ENCODE measurements at places on chromosomes 12 and 14.
A peak's percentile ranks its signal among the peaks of the same experiment; 100 is the strongest.

- DNase-seq: no peak
Observed at GRCh38 chr12:110312581-110313360, 31.7 kb downstream of the ATP2A2 start.

- no peak for DNase-seq
Observed at GRCh38 chr12:62308201-62308600, 48.0 kb downstream of the USP15 start.

GRCh38 chr12:20527417-20528163 is 159.3 kb downstream of the PDE3A start:
- DNase-seq: no peak

DNA sequence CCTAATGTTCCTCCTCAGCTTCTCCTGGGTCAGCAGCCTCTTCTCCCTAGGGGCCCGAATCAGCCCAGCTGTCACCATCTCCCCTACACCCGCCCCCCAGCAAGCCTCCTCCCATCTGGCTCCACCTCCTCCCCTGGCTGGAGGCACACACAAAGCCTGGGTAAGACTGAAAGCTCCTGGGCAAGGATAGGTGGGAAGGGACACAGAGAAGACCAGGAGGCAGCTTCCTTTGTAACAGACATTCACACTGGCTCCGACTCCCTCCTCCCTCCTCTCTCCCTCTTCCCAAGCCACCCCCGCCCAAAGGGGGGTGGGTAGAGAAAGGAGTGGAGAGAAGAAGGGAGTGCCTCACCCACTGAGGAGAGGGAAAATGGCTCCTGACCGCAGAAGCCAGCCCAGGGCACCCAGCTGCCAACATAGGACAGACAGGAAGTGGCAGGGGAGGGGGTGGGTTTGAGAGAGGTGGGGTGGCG is 4.0 kb downstream of the CHD4 start:
- DNase-seq: no peak

- DNase-seq: peak; percentile 47
Observed at GRCh38 chr14:100072783-100073346, 7.6 kb downstream of the EVL start.

DNA sequence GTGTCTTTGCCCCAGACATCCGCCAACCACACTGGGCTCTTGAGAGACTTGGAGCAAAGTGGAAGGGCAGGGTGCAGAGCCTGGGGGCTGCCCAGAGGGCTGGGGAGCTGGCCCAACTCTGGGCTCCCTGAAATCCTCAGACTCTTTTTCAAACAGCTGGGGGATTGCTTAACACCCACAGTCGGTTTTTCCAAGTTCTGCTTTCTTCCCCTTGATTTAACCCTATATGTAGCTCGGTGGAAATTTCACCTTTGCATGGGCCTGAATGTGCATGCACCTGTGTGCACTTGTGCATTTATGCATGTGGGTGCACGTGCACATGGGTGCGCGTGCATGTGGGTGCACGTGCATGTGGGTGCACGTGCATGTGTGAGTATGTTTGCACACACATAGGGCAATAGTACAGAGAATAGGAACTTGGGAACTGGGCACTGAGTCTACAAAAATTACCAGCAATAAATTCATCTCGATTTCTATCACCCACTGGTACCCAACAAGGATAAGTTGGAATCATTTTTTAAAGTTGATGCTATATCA is 52.3 kb upstream of the RFLNA start:
- no peak for DNase-seq

- no peak for DNase-seq
Observed at GRCh38 chr12:52603314-52603713, 2.1 kb upstream of the KRT72 start.

GRCh38 chr14:70282666-70283065 is 76.8 kb downstream of the COX16 start:
- no peak for DNase-seq

DNA sequence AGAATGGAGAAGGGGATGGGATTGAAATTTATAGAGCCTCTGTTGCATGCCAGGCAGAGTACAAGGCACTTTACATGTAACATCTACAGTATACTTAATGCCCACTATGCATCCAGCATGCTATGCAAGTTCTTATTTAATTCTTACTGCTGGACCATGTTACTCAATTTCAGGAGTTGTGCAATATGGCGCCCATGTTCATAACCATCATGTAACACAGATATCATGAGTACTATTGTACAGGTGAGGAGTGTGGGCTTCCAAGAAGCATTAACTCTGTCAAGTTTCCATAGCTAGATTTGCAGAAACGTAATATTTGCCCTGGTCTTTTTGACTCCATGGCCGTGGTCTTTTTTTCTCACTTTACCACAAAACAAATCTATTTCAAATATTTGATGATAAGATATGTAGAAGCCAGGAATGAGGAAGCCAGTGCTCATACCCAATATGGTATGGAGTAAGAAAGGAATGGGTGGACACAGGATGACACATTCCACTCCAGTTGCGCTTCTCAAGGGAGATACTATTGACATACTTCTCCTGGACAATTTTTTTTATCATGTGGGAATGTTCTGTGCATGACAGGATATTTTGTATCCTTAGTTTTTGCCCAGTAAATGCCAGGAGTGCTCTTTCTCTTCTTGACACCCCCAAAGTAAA is 191.8 kb downstream of the C12orf75 start:
- DNase-seq: no peak

- no peak for DNase-seq
Observed at GRCh38 chr12:80858356-80858755, 79.4 kb downstream of the LIN7A start.

DNA sequence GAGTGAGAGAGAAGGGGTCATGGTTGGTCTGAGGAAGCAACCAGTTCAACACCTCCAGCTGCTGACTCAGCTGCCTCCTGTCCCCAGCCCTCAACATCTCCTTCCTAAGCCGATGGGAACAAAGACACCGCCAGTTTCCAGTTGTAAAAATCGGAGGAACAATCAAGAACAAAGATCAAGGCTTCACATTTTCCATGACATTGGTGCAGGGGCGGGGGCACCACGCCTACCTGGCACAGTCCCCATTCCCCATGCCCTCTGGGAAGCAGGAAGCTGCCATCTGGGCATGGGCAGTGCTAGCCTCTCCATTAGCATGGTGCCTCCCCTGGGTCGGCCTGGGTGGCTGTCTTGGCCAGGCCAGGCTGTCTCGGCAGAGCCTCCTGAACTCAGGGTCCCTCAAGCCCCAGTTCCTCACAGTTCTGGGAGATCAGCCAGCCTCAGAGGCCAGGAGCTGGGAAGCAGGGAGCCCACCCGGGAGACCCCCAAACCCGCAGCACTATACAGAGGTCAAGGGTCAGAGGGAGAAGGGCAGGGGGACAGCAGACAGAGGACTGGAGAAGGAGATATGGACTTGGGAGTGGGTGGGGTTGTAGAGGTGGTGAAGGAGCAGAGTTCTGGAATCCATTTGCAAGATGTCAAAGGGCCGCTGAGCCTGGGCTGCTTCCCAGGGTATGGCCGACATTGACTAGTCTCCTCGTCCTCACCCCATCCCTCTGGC is 19.6 kb upstream of the TMEM106C start:
- no peak for DNase-seq

DNA sequence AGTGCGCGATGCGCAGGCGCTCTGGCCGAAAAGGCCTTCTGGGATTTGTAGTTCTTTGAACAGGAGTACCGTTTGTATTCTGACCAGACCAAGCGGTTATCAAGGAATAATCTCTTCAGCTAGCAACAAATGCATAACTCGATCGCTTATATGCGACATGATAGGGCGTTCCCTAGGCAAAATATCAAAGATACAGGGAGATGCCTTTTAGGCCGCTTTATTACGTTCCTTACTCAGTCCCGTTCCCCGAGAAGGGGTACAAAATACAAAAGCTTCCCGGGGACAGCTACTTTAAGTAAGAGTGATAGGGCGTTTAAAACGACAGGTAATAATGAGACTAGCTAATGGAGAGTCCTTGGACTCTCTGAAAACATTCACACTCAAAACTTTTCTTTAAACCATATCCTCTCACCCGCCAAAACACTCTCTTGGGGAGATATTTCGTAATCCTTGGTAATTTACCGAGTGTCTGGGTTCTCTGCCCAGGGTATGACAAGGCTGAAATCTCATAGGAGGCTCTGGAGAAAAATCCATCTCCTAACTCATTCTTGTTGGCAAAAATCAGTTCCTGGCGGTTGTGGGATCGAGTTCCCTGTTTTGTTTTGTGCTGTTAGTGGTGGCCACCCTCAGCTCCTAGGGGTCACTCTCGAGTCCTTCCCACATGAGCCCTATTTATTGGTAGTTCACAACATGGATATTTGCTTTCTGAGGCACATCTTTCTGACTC is 412 bp upstream of the SNW1 start:
- DNase-seq: no peak

GRCh38 chr14:100786576-100787219 is 39.2 kb upstream of the MEG3 start:
- no peak for DNase-seq

DNA sequence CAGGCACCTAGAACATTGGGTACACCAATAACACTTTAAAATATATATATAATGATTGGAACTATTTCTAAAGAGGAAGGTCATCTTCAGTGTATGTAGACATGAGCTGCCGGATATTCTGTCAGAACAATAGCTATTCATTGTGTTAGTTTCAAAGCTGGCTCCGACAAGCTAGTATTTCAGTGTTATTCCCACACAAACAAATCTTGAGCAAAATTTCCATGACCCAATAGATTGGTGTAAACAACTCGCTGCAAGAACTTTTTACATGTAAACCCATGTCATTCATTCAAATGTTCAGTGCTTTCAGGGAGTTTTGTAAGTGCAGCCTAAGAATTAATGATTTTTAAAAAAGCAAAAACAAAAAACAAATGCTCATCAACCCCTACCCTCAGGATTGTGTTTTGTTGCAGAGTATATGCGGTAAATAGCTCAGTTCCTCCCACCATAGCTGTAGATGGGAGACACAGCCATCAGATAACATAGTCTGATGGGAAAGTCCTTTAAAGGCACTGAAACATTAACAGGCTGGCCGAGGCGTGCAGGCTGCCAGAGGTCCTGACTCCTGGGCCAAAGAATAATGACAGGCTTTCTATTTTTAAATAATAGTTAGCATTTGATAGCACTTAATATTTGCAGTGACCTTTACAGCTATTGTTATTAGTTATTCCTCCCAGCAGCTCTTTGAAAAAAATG is 150.3 kb upstream of the ARHGAP5 start:
- DNase-seq: no peak

DNA sequence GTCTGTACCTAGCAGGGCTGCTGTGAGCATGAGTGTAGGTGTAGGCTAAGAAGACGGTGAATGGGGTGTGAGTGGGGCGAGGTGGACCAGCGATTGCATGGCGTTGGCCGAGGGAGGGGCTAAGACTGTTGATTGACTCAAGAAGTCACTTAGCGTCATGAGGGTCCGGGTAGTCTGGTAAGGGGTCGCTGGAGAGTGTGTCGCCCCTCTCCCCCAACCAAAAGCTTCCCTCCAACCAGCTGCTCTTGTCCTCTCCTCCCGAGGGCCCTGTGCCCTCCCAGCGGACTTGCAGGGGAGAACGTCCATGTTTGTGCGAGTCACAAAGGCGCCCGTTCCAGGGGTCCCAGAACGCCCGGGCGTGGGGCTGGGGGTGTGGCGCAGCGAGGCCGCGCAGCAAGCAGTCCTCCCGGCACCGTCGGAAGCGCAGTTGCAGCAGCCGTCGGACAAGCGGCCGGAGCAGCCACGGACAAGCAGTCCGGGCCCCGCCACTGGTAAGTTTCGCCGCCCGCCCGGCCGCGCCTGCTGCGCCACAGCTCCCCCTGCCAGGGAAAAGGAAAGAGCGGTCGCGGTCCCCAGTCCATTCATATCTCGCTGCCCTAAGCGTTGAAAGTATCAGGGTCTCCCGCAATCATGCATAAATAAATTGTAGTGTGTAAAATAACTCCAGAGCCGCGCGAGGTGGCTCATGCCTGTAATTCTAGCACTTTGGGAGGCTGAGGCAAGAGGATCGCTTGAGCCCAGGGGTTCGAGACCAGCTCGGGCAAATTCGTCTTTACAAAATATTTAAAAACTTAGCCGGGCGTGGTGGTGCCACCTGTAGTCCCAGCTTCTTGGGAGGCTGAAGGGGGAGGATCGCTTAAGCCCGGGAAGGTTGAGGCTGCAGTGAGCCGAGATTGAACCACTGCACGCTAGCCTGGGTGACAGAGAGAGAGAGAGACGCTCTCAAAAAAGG is at the start of gene CCDC63:
CCDC63 (plus strand) TSS at position 373 of the 952 bp plus-strand sequence. CDS start 5,968 bp downstream, outside the sequence.
- peak; percentile 44 for DNase-seq

DNA sequence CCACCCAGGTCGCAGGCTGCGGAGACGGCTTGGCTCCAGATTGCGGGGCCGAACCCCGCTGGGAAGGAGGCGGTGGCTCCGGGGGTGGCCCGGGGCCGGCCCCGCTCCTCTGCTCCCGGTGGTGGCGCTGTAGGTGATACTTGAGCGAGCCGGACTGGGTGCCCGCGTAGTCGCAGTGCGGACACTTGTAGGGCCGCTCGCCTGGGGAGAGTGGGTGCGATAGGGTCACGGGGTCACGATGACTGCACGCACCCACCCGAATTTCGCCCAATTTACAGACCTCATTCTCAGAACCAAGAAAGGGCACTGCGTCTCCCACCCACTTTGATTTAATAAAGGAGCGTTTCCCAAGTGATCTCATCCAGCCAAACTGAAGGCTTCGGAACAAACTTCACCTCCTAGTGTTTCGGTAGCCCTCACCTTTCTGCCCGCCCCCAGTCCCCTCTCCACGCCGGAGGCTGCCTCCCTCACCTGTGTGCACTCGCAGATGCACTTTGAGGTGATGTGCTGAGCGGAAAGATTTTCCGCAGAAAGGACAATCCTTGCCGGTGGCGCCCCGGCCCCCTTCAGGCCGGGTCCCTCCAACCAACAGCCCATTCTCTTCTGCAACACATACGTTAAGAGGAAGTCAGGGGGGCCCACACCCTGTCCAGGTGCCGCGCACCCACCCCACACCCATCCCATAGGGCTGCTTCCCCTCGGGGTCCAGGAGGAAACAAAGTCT is 7.4 kb downstream of the ZNF219 start:
- no peak for DNase-seq

DNA sequence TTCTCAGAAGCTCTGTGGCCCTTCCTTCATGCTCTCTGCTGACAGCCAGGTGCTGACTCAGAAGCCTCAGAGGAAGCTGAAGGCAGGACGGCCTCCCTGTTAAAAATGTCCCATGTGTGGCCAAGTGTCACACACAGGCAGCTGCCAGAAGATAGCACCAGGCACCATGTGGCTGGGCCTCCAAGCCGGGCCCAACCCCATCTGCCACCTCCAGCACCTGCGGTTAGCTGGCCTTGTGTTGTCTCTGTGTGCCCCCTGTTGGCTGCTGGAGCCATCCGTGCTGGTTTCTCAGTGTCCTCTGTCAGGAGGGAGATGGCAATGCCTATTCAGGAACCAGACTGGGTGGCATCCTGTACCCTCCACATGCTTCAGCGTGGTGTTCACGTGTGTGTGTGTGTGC is 63.2 kb downstream of the TSPAN11 start:
- DNase-seq: peak; percentile 24

DNA sequence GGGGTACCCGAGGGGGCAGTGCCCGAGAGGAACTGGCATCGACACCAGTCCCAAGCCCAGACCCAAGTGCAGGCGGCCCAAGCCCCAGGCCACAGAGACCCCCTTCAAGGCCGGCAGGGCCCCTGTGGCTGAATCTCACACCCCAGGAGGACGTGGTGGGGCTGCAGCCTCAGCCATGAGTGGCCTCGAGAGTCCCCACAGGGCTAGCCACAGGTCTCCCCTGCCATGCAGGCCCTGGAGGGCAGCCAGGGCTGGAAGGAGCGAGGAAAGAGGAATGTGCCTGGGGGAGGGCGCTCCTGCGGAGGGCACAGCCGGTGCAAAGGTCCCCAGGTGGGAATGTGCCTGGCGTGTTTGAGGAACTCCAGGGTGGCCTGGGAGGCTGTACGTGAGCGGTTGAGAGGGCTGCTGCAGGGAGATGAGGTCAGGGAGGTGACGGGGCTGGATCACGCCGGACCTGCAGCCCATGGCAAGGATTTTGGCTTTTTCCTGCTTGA is 86.1 kb downstream of the NCOR2 start:
- DNase-seq: no peak

GRCh38 chr14:54450535-54450934 is 9.4 kb upstream of the CNIH1 start:
- DNase-seq: peak; percentile 27
